ENCODE measurements at places on chromosomes 13 and 19.

- no peak for DNase-seq
Measured at GRCh38 chr13:75825161-75825560, 189.0 kb downstream of the LMO7 start.

DNA sequence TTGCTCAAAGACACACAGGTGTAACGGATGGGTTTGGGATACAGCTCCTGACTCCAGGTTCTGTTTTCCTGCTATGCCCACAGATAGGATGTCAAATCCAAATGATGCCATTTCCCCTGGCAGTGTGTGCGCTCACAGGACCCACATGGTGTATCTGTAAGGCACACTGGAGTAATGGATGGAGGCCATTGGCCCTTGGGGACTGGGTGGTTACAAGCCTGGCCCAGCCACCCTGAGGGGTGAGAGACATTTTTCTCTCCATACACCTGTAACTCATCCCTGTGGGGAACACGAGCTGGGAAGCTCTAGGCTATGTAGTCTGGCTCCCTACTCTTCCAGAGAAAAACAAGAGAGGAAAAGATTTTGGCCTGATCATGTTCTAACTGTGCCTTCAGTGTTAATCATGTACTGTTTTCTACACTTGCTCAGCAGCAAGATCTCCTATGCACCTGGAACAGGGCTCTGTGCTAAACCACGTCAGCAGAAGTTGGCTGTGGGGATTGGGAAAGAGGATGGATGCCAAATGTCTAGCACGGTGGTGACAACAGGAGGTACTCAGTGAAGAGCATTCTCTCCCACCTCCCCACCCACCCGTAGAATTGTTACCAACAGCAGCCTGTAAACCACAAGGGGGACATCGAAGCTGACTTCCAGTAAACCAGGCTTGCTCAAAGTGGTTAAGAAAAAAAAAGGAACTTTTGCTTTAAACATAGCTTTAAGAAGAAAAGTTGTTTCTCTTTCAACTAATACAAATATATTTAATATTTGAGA, 237.0 kb downstream of the LACC1 start:
- DNase-seq: no peak

DNA sequence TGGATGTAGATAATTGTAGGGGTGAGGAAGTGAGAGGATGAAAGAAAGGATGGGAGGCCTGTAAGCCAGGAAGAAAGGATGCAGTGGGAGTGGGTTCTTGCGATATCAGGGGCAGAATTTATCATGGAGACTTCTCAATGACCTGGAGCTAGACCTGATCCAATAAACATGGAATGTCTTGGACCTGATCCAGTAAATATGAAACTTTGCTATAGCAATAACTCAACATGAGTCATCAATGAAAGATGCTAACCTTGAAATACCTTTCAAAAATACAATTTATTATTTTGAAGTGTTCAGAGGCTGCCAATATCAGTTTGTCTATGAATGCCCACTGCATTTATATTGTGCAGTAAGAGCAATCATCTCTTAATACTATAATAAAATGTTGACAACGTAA, 279.5 kb downstream of the POU4F1 start:
- DNase-seq: no peak

DNA sequence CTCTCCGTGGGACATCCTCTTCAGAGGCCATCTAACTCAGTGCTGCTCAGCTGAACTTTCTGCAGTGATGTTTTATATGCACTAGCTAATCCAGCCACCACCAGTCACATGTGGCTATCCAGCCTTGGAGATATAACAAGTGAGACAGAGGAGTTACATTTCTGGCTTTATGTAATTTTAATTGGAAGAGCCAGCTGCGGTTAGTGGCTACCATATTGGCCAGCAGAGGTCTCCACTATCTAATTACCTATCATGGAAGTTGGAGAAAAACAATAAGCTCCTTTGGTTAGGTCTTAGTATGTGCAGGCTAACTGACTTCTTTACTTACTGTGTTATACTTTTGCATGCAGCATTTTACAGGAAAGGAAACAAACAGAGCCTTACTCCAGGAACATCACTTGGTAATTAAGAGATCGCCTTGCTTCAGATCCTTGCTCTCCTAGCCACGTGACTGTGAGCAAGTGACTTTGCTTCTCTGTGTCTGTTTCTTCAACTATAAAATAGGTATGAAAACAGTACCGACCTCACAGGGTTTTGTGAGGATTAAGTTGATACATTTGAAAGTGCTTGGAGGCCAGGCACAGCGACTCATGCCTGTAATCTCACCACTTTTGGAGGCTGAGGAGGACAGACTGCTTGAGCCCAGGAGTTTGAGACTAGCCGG, 1.6 kb upstream of the KLK10 start:
- no peak for DNase-seq

DNA sequence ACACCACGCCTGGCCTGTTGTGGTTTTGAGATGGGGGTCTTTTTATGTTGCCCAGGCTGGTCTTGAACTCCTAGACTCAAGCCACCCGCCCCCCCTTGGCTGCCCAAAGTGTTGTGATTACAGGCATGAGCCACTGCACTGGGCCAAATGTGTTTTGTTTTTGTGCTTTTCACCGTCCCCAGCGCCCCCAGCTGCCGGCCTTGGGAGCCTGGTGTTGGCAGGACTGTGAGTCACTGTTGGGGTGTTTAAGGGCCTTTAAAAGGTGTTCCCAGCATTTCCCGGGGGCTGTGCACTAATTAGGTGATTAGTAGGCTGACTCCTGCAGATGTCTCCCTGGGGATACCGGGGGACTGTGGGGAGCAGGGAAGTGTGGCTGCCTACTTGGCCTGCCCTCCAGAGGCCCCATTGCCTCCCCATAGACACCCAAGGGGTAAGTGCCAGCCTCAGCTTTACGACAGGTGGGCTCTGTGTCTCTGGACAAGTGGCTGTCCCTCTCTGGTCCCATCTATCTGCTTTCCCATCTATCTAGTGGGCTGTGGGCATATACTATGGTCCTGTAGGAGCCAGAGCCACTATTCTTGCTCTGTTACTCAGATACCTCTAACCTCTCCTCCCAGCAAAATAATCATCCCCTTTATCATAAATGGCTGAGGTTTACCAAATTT, 11.8 kb upstream of the TLE5 start:
- no peak for DNase-seq

DNA sequence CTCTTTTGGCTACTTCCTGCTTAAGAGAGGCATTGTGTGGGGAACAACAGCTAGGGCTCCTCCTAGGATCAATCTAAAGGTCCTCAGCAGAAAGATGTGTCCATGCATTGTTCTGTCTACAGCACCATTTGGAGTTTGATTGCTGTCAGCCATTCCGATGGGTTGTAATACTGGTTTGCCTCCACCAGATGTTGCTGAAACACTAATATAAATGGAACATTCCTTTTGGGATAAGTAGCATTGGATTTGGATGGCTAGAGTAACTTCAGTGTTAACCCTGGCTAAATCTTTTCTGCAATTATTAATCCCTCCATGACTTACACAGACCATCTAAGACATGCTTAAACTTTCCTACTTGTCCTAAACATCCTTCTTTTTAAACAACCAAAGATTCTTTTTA, 104.2 kb downstream of the TDRD3 start:
- no peak for DNase-seq

All from GM06990 (cell line).